HuH-7 (cell line): ENCODE measurements at places on chromosomes 5 and 9.

DNA sequence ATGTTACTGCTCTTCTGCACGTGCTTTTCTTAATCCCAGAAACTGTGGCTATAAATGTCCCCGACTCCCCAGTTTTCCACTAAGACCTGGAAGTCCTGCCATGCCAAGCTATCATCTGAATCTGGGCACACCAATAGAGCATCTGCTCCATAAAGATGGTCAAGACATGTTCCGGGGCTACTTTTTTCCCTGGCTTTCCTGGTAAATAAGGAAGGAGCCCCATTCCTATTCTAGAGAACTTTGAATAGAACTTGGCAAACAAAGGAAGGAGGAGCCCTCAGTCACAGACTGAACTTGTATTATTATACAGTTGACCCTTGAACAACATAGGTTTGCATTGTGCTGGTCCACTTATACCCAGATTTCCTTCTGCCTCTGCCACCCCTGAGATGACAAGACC lies 182.9 kb downstream of the CCDC192 start:
- DNase-seq, result no peak

DNA sequence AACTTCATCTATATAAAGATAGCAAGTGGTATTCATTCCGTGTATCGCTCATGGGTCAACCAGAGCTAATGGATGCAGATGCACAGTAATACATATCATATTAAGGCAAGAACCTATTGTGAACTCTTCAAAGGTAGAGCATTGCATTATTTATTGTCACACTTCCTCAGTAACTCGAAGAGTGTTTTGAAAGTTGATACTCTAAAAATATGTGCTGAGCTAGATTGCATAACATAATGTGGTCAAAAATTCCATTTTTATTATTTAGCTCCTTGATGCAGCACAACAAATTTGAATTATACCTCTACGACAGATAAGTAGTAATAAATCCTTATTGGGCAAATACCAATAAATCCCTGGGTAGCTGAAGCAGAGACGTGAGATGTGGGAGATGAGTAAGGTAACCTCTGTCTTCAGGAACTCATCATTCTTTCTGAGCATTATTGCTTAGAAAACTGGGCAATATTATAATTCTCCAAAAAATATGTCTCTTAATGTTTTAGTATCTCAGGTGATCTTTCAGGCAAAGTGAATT lies 70.3 kb downstream of the CDH18 start:
- no peak for DNase-seq

DNA sequence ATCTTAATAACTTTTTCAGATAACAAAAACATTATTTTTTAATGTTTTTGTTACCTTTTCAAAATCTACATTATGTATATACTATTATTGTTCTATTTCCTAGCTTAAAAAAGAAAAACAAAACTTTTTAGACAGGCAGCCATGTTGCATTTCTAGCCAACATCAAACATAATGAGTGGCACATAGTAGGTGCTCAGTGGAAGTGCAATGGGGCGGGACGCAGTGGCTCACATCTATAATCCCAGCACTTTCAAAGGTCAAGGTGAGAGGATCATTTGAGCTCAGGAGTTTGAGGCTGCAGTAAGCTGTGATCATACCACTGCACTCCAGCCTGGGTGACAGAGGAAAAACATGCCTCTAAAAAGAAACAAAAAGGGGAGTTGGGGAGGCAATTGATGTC lies 68.4 kb downstream of the MED27 start:
- DNase-seq, result no peak

GRCh38 chr5:3862906-3863305 lies 267.3 kb downstream of the IRX1 start:
- DNase-seq, result no peak

- DNase-seq, result no peak
Measured at GRCh38 chr9:68949271-68950000, 64.5 kb downstream of the PRKACG start.

GRCh38 chr9:78103971-78104433 lies 72.4 kb upstream of the GNAQ start:
- no peak for DNase-seq

GRCh38 chr5:164597293-164597900 lies 1092.0 kb downstream of the MAT2B start:
- peak; percentile 9 for DNase-seq

- no peak for DNase-seq
Measured at GRCh38 chr5:139481122-139481533, 1.4 kb downstream of the STING1 start.

DNA sequence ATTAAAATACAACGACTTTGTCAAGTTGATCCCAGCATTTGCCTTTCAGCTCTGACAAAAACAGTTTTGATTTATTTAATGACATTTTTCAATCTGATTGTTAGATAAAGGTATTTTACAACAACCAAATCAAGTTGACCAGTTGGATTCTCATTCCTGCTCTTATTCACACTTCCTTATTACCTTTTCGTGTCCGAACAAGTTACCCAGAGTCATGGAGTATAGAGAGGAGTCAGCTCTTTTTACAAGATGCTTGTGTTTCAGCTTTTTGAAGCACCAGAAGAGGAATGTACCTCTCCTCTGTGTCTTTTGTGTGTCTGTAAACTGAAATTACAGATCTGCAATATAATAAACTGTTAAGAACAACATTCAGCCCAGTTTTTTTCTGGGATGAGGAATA lies 151.3 kb upstream of the TMEM161B start:
- no peak for DNase-seq

DNA sequence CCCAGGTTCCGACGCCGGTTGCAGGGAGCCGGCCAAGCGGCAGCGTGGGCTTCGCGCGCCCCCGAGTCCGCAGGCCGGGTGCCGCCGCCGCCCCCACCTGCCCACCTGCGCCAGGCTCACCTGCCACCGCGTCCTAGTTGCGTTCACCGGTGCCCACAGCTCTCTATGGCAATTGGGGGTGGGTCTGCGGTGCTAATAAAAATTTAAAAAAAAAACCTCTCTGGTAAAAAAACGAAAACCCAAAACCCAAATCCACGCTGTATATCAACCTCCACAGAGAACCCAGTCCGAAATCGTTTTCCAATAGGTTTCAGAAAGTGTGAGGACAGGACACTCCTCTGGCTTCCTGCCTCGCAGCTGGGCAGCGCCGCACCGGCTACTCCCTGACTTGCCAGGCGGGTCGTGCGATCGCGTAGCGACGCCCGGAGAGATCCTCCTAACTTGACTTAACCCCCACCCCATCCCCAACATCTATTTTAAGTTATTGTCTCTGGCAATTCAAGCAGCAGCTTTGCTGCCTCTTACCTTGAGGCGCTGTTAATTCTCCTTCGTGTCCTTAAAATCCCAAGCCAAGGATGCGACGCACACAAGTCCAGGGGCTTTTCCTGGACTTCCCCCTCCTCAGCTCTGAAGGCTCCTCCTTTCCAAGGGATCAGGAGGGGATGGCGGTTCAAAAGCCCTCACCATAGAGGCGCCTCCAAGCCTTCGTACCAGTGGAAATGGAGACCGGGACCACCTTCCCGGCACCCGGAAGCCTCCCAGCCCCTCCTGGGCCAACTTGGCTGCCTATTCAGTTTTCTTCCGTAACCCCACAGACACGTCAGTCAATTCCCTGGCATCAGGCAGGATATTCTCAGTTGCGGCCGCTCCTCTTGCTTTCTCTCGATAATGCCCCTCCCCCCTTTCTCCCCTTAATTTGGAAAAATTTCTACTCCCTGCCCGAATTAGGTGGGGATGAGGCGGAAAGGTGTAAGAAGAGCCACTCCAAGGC lies 1639.4 kb upstream of the C9orf72 start:
- DNase-seq, result no peak

GRCh38 chr9:23796209-23796608 lies 29.8 kb downstream of the ELAVL2 start:
- DNase-seq, result no peak

DNA sequence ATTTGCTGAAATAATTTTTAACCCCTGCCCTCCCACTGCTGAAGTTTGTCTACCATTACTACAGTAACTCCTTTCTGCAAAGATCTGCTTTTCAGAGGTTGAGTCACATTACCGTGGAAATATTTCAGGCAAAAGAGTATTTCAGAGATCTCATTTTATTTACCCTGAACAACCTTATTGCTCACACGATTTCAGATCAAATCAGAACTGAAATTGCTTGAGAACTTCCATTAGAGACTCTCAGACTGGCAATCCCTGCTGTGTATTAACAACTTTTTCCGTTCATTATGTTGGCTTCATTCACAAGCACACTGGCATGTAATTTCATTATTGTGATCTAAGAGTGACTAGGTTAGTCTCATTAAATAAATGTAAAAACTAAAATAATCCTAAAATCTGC lies 16.1 kb downstream of the NR6A1 start:
- DNase-seq, result no peak

DNA sequence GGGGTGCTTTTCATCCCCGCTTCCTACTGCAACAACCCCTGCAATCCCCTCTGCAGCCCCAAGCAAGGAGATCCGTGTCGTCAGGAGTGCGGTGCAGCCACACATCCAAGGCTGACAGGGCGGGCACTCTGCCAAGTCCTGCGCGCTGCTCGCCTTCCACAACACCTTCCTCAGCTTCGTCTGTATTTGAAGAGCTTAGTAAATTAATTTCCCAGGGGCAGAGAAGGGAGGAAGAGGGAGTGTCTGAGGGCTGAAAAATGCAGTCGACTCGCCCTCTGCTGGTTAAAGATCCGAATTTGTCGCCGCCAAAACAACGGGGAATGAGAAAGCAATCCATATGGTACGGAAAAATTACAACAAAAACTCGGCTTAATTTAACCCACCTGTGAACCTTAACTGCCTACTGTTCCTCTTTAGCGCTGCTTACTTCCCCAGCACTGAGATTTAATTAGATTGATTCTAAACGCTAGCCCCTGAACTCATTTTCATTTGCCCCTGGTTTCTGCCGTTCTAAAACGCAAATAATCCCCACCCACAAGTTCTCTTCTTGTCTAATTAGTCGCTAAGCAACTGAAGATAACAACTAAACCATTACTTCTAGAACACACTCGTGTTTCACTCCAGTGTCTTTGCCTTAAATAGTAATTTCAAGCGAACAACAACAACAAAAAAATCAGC lies 10.9 kb upstream of the PCDHB1 start:
- DNase-seq, result peak; percentile 37
